ENCODE measurements at places on chromosomes 1 and 21. TPM values are rescaled to one million over a fixed set of nuclear protein-coding genes. Genes with fewer than 3 reads are reported as not detected.
A peak's percentile ranks its signal among the peaks of the same experiment; 100 is the strongest.

The ETV3L gene
- total RNA-seq, result not detected

The ELK4 gene
- total RNA-seq, result 27.1 TPM

The CDC7 gene
- total RNA-seq, result 2.9 TPM

The NOS1AP gene
- total RNA-seq, result not detected

The OR2T1 gene
- total RNA-seq, result not detected

The CCT8 gene
- total RNA-seq, result 163 TPM

The NEGR1 gene
- total RNA-seq, result 22.7 TPM

The SLC6A17 gene
- total RNA-seq, result under 0.01 TPM

The SLC44A5 gene
- total RNA-seq, result 0.36 TPM

The TSACC gene
- not detected for total RNA-seq

The KIAA0040 gene
- total RNA-seq, result 1.1 TPM

The NHLH1 gene
- total RNA-seq, result under 0.01 TPM

The ZFYVE9 gene
- total RNA-seq, result 38.0 TPM

The ALG14 gene
- 1.4 TPM for total RNA-seq

The AIM2 gene
- 0.59 TPM for total RNA-seq

The TDRD5 gene
- not detected for total RNA-seq

- DNase-seq, result no peak
Observed at GRCh38 chr1:168316142-168316541, 35.5 kb downstream of the TBX19 start.

- DNase-seq, result no peak
Observed at GRCh38 chr1:234835239-234835638, 225.3 kb upstream of the IRF2BP2 start.

DNA sequence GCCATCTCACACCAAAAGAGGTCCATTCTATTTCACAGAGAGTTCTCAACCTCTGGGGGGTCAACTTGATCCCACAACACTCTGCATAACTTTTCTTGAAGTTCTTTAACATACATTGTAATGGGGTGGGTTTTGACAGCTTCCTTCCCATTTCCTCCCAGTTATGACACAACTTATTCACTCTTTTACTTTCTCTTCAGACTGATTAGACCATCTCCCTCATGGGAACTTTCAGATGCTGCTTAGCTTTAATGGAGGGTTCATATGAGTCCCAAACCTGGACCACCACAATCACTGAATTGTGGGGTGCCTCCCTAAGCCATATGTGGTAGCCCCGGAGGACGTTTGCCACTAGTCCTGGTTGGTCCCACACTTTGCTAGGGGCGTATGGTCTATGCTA is 28.3 kb upstream of the KCNJ15 start:
- DNase-seq, result no peak

DNA sequence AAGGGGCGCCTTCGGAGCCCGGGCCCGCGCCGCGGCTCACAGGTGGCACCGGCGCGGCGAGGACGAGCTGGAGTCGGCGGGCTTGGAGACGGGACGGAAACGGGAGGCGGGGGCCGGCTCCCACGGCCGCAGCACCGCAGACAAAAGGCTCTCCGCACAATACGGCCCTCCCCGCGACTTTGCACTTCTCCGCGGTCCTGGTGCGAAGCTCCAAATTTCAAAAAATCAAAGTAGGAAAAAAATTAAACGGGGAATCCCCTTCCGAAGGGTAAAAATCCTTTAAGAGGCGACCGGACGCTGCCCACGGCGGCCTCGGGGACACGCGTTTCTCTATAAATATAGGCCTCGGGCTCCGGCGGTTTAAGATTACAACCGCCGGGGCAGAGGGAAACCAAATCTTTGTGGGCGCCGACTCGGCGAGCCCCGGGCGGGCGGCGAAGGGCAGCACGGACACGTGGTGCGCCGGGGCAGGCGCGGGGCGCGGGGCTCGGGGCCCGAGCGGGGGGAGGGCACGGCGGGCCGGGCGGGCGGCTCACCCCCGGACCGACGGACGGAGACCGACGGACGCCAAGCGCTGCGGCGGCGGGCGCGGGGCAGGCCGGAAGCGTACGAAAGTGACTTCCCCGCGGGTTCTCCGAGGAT is 453 bp downstream of the PABPC4 start:
- peak; percentile 87 for DNase-seq

GRCh38 chr1:161171191-161171590 is 5.0 kb downstream of the PPOX start:
- DNase-seq, result peak; percentile 27

GRCh38 chr1:8816264-8816663 is 1.2 kb downstream of the RERE start:
- peak; percentile 80 for DNase-seq

GRCh38 chr1:100350787-100351094 is 1.6 kb upstream of the CDC14A start:
- no peak for DNase-seq

GRCh38 chr1:231628207-231628876 is 1.8 kb downstream of the DISC1 start:
- no peak for DNase-seq

GRCh38 chr1:177368255-177368654 is 197.5 kb downstream of the BRINP2 start:
- DNase-seq, result no peak

GRCh38 chr1:147091801-147092200 is 80.5 kb downstream of the PRKAB2 start:
- no peak for DNase-seq

DNA sequence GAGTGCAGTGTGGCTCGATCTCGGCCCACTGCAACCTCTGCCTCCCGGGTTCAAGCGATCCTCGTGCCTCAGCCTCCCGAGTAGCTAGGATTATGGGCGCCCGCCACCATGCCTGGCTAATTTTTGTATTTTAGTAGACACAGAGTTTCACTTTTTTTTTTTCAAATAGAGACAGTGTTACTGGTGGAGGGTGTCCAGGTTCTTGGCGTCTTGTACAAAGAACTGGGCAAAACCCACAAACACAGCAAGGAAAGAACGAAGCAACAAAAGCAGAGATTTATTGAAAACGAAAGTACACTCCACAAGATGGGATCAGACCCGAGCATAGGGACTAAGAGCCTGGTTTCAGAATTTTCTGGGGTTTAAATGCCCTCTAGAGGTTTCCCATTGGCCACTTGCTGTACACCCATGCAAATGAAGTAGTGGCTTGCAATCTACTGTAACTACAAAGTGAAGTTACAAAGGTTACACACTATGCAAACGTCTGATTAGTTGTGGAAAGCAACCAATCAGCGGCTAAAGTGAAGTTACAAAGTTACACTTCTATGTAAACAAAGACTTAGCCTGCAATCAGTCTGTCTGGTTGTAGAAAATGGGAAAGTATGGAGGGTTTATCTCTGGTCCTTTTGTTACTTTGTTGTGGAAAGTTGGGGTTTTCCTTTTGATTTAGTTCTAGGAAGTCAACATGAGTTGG is 199.1 kb downstream of the DYRK1A start:
- DNase-seq, result no peak

- DNase-seq, result peak; percentile 32
Observed at GRCh38 chr1:9314111-9314510, 21.4 kb downstream of the SPSB1 start.

DNA sequence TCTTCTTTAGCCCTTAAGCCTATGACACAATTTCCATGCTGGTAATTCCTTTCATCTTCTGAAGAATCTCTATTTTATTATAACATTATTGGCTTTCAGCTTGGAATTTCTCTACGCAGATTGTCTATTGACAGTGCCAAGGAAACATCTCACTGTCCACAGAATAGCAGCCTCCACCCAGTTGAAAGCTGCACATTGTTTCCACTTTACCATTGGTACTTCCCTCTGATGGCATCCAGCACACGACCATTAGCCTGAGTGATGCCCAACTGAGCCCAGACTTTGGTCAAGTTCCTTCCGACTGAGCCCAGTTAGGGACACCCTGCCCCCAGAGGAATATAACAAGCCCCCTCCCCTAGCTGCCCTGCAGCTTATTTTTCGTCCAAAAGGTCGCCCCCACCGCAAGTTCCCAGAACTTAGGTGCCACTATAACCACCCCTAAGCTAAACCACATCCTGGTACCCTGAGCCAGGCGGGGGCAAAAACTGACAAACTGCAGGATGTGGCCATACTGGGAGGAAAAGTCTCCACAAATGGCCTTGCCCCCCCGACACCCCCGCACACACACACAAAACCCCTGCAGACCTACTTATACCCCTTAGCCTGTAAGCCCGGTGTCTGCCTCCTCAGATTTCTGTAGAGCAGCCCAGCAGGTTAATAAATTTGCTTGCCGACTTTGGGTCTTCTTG is 13.2 kb downstream of the GBP5 start:
- no peak for DNase-seq

DNA sequence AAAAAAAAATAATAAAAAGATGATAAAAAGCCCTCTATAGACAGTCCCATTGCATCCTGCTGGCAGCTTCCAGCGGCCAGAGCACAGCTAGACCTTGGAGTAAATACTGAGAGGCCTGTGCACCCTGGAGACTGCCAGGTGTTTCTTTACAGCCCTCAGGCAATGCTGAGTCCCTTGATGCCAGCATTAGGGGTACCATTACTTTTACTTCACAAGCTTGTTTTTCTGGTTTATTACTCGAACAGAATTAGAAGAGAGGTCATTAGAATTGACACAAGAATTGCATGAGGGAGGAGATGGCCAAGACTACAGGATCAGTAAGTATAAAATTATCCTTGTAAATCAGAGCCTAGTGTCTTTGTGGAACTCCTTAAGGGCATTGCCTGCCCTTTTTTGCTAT is 43.6 kb downstream of the AKNAD1 start:
- DNase-seq, result no peak

- DNase-seq, result no peak
Observed at GRCh38 chr1:158998781-158999161, 10.9 kb upstream of the IFI16 start.

DNA sequence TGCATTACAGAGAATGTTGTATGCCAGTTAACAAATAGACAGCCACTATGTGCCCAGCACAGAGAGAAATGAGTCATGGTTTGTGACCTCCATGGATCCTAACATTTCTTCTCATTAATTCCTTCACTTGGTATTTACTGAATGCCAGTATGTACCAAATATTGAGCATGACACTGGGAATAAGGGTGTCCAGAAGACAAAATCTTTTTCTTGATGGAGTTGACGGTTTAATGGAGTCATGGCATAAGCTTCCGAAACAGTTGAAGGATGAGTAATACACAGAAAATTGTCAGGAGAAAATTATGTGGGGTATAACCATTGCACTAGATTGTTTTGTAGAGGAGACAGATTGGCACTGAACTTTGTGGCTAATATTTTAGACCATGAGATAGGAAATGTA is 36.9 kb downstream of the PTGFR start:
- DNase-seq, result no peak

GRCh38 chr21:17964716-17965115 is 145.6 kb upstream of the C21orf91 start:
- DNase-seq, result no peak

- DNase-seq, result no peak
Observed at GRCh38 chr1:160781186-160781766, 14.7 kb upstream of the LY9 start.

DNA sequence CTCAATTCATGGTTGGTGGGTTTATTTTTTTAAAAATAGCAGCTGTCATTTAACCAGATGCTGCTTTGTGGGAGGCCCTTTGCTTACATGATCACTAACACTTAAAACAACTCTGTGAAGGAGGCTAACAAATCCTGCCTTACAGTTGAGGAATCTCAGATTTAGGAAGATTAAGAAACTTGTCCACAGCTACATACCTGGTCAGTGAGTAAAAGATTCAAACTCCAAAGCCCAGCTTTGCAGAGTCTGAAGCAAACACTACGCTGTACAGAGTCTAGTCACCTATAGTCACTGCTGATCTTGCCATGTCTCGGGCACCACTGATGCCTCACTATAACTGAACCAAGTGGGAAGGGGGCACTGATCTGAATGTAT is 535.4 kb downstream of the SMYD3 start:
- DNase-seq, result no peak

- DNase-seq, result no peak
Observed at GRCh38 chr1:111643097-111643496, 23.5 kb downstream of the RAP1A start.

- DNase-seq, result no peak
Observed at GRCh38 chr1:183933528-183934179, 103.9 kb downstream of the COLGALT2 start.

All from osteoblast (primary cell).